ENCODE measurements at places on chromosomes 6 and 20. TPM values are rescaled to one million over a fixed set of nuclear protein-coding genes. Genes with fewer than 3 reads are reported as not detected.

MCHR2 gene
- total RNA-seq: 0.16 TPM

MKKS gene
- 15.1 TPM for total RNA-seq

ZBP1 gene
- total RNA-seq: 0.34 TPM

CFAP61 gene
- 3.4 TPM for total RNA-seq

TUBB2B gene
- 12.0 TPM for total RNA-seq

KCNQ5 gene
- 0.27 TPM for total RNA-seq

All from motor neuron (in vitro differentiated cells).